H7 (cell line): ENCODE measurements at places on chromosomes 7 and 10. TPM values are rescaled to one million over a fixed set of nuclear protein-coding genes. Genes with fewer than 3 reads are reported as not detected.

Gene LRRC17
- total RNA-seq = 1.0 TPM in 2 replicates

Gene PDZD7
- total RNA-seq = 2.3 and 5.1 TPM in 2 replicates

Gene TWNK
- total RNA-seq = 16.0 and 19.2 TPM in 2 replicates

DNA sequence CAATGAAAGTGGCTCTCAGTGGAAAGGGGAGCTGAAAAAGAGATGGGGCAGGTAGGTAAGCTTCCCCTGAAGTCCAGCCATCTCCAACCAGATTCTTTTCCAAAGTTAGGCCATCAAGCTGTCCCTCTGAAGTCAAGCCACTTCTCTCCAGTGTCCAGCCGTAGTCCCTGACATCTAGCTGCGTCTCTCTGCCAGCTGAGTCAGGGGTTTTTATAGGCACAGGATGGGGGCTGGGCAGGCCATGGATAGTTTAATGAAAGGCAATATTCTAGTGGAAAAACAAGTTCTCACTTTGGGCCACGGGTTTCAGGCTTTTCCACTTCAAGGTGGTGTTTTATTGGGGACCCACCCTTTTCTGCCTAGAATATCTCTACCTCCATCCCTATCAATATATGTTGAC is 36.8 kb downstream of the AVL9 start:
- DNase-seq = no peak

DNA sequence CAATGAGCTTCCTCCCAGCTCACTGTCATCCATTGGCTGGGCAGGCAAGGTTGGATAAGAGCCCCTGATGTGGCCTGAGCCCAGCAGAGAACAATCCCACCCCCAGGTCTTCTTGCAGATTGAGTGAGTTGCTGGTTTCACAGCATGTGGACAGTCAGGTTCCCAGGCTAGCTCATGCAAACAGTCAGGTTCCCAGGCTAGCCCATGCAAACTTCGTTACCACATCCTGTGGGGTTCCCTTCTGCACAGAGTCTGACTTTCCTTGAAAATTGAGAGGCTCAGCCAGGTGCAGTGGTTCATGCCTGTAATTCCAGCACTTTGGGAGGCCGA is 67.1 kb downstream of the TMEM130 start:
- no peak for DNase-seq

DNA sequence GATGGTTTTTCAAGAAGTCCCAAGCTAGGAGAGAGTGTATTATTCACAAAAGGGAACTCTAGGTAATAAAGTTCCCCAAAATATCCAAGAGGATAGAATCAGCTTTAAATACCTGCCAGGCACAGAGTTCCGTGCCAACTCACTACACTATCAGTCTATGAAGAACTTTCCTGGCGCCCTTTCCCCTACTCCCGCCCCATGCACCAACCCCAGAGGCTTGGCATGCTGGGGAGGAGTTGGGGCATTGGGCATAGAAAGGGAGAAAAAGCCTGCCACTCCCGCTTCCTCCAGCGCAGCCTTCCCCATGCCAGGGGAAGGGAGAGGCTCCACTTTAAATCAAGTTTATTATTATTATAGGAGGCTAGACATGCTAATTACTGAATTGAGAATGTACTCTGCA is 54.9 kb downstream of the ZNF800 start:
- no peak for DNase-seq

GRCh38 chr10:25725917-25726716 is 207.9 kb upstream of the MYO3A start:
- peak; percentile 28 for DNase-seq

- no peak for DNase-seq
Measured at GRCh38 chr7:51279391-51280023, 37.1 kb downstream of the COBL start.

DNA sequence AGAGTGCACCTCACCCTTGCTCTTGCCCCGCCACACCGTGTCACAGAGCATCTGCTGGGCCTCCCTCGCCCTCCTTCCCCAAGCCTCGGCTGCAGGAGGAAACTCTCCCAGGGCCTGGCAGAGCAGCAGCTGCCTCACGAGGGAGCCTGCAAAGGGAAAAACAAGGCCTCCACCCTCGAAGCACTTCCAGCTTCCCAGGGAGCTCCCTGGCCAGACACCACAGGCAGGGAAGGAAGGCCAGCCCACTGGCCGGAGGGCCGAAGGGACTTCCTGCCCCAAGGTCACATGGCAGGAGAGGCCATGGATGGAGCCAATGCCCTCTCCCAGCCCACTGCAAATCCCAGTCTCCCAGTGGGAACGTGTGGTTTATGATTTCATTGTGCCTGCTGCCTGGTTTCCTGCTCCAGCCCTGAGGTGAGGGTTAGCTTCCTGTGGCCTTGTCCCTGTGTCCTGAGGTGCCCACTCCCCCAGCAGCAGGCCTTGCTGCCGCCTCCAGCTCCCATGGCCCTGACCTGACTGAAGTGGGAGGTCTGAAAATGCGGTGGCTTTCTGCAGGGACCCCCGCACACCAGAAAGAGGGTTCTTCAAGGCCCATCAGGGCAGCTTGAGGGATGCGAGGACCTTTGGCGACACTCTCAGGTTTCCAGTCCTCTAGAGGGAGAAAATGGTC is 100.5 kb upstream of the PPIF start:
- no peak for DNase-seq

- no peak for DNase-seq
Measured at GRCh38 chr7:131524703-131525102, 31.7 kb downstream of the PODXL start.

DNA sequence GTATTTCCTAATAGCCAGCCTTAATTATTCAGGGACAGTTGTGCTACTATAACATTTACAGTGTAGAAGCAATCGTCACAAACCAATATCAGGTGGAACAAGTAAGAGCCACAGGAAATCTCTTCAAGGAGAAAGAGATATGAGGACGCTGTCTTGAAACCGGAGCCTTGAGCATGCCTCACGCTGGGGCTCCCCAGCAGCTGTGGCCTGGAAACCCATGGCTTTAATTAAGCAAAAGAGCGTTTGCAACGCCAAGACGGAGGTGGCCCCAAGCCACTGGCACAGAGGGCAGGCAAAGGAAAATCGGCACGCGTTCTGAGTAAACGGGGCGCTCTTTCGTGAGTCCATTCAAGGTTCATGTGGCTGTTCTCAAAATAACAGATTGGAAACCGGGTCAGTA is 84.4 kb downstream of the C10orf90 start:
- no peak for DNase-seq

- peak; percentile 40 for DNase-seq
Measured at GRCh38 chr7:44944821-44945220, 34.0 kb downstream of the MYO1G start.

- DNase-seq = no peak
Measured at GRCh38 chr10:119642556-119643111, 8.5 kb upstream of the BAG3 start.

DNA sequence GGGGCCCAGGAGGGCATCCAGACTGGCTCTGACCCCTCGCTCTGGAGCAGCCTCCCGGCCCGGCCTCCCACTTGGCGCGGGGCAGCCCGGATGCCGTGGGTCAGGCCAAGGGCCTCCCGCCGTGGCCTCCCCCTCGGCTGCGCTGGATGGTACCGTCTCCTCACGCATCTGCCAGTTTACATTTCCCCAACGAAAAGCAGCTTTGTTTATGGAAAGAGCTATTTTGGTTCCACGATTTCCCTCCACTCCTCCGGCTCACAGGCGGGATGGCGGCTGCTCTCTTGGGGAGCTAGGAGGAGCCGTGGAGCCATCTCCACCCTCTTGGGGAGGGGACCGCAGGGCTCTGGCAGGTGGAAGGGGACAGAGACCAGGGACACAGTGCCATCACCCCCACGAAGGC is 93.2 kb upstream of the MYL10 start:
- peak; percentile 72 for DNase-seq

DNA sequence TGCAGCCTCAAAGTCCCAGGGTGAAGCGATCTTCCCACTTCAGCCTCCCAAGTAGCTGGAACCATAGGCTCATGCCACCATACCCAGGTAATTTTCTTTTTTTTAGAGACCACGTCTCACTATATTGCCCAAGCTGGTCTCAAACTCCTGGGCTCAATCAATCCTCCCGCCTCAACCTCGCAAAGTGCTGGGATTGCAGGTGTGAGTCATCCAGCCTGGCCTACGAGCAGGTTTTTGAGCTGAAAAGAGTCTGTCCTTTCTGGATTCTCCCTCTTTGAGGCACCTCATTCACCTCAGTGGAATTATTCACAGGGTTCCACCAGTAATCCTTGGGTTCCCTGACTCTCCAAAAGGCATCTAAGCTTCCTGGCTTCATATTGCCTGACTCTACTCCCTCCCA is 7.6 kb upstream of the LEP start:
- no peak for DNase-seq

GRCh38 chr7:81648716-81649115 is 121.1 kb downstream of the HGF start:
- no peak for DNase-seq

DNA sequence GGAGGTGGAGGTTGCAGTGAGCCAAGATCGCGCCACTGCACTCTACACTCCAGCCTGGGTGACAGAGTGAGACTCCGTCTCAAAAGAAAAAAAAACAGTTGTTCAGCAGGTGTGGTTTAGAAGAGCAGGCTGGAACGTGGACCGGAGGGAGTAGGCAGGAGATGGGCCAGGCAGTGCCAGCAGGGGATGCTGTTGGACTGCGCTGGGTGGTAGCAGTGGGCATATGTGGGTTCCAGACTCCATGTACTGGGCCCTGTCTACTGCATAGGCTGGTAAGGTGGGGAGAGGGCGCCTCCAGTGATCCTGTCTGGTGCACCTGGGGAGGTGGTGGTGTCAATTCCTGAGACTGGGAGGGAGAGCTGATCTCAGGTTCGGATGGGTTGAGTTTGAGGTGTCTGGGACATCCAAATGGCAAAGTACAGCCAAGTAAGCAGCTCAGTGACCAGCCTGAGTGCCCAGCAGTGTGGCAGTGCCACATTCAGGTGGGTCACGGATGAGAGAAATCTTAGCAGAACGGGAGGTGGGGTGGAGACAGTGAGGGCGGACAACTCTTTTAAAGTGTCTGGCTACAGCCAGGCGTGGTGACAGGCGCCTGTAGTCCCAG is 25.9 kb downstream of the SFXN4 start:
- DNase-seq = peak; percentile 80

GRCh38 chr10:45256246-45256645 is 59.2 kb downstream of the OR13A1 start:
- no peak for DNase-seq
